ENCODE measurements at places on chromosomes 13 and 19. TPM values are rescaled to one million over a fixed set of nuclear protein-coding genes. Genes with fewer than 3 reads are reported as not detected.
A peak's percentile ranks its signal among the peaks of the same experiment; 100 is the strongest.

GRCh38 chr13:20991741-20992520, 69.5 kb downstream of the LATS2 start:
- H3K36me3 ChIP-seq, result peaks cover 30% of the 10 kb centered on the region
- no peak overlapping the region for H3K27ac ChIP-seq
- no peak for DNase-seq
- no peaks in the 10 kb centered on the region for H3K27me3 ChIP-seq

DNA sequence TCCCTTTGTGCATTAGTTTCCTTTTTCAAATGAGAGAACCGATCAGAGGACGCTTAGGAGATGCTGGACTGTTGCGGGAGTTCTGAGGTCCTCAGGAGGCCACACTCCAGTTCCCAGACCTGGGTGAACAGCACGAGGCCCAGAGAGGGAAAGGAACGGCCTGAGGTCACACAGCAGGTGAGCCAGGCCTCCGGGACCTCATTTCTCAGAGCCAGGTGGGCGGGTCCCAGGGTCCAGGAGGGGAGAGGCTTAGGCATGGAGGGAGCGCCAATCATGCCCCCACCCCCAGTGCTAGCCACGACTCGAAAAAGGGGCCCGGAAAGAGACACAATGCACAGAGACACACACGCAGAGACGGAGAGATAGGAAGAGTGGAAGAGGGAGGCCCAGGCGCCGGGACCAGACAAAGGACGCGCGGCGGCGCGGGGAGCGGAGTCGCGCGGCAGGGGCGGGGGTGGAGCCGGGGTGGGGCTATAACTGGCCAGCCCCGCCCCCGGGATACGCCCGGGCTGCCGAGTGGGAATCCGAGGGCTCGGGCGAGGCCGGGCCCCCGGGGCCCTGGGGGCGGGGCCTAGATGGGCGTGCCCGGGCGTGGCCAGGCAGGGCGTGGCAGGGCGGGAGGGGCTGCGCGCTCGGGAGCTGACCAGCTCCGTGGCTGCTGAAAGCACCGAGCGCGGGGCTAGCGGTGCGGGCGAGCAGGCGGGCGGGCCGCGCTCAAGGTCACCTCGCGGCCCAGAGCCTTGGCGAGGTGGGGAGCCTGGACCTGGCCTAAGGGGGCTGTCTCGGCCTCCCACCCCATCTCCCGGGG, 1.6 kb downstream of the ELAVL3 start:
- H3K27me3 ChIP-seq, result peaks cover 24% of the 10 kb centered on the region
- H3K4me1 ChIP-seq, result peaks cover 37% of the 10 kb centered on the region
- no peak overlapping the region for H3K4me3 ChIP-seq
- peaks cover 12% of the 10 kb centered on the region for H3K36me3 ChIP-seq
- DNase-seq, result no peak
- no peak overlapping the region for H3K27ac ChIP-seq

Gene SIGLEC5
- total RNA-seq, result 0.44 TPM

DNA sequence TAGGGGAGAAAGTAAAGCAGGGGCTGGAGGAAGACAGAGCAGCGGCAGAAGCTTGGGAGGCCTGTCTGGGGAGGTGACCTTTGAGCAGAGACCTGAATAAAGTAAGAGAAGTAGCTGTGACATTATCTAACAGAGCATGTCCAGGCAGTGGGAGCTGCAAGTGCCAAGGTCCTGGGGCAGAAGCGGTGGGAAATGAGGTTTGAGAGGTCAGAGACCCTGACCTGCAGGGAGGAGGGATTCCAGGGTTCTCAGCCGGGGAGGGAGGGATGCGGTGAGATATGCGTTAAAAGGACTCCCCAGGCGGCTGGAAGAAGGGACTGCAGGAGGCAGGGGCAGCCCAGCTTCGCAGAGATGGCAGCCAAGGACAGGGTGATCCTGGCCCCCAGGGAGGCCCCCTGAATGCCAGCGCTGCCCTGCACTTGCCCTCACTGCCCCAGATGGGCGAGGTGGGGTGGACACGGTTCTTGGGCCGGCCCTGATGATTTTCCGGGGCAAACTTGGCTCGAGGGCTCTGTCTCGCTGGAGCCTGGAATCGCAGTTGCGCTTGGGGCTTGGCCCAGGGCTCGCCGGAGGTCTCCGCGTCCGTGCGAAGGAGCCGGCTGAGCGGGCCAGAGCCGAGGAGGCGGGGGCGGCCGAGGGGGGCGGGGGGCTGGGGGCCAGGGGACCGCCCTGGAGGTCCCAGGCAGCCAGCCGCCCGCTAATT, 3.2 kb downstream of the CRLF1 start:
- H3K27me3 ChIP-seq, result peaks cover 29% of the 10 kb centered on the region
- H3K27ac ChIP-seq, result no peak overlapping the region
- H3K4me3 ChIP-seq, result no peak overlapping the region
- H3K4me1 ChIP-seq, result peaks cover 24% of the 10 kb centered on the region

DNA sequence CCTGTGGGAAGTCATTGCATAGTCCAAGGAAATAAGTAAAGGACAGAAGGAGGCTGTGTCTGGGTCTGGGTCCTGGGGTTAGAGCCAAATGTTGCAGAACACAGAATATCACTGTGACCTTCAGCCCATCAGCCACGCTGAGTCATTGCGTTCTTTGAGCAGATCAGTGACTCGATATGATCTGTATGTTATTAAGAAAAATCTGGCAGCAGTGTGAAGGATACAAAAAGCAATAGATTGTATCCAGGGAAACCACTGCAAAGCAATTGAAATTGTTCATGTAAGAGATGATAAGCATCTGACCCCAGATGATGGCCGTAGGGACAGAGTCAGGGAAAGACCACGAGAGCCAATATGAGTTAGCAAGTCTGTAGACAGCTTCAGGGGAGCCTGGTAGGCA, 1575.1 kb upstream of the SLC10A2 start:
- H3K27ac ChIP-seq, result no peak overlapping the region
- no peaks in the 10 kb centered on the region for H3K36me3 ChIP-seq
- H3K27me3 ChIP-seq, result no peaks in the 10 kb centered on the region

DNA sequence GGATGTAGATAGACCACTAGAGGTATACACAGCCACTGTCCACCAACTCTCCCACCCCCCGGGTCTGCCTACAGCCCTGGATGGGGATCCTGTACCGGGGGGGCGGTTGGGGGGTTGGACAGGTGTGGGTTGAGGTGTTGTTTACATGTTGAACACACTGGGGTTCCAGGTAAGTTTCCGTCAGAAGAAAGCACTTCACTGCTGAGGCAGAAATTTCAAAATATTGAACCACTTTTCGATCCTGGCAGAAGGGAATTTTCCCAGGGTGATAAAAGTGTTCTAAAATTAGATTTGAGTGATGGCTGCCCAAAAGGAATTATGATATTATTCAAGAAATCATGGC, 6.6 kb upstream of the CEACAM16 start:
- H3K4me1 ChIP-seq, result peaks cover 20% of the 10 kb centered on the region
- no peak for DNase-seq

- no peaks in the 10 kb centered on the region for H3K27me3 ChIP-seq
- no peak for DNase-seq
- no peaks in the 10 kb centered on the region for H3K4me1 ChIP-seq
- H3K4me3 ChIP-seq, result no peak overlapping the region
- no peak overlapping the region for H3K27ac ChIP-seq
- H3K36me3 ChIP-seq, result no peaks in the 10 kb centered on the region
Observed at GRCh38 chr13:46846726-46847125, 49.8 kb upstream of the ESD start.

DNA sequence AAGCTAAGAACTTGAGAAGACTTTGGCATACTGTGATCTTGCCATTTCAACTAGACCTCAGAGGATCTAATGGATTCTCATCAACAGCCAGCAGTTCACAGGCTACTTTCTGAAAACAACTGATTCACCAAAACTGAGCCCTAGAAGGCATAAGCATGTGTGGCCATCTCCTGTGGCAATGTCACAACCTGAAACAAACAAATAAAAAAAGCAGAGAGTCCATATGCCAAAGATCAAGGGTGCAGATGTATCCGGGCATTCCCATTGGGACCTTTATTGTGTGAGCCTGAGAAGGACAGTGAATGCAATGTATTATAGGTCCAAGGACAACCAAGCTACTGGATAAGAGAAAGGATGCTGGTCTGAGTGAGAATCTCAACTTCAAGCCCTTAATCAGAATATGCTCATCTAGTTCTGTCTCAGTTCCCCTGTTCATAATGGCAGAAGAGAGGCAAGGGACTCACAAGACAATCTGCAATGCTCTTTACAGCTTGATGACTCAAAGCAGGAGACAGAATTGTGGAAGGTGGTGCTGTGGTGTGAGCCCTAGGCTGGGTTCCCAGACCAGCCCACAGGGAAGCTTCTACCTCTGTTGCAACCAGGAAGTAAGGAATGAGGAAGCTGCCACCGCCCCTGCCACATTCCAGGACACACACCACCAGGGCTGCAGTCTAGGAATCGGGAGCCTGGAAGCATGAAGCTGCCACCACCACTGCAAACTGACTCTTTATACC, 133.7 kb downstream of the RAP2A start:
- H3K27ac ChIP-seq, result no peak overlapping the region
- peak; percentile 9 for DNase-seq
- H3K36me3 ChIP-seq, result no peaks in the 10 kb centered on the region

DNA sequence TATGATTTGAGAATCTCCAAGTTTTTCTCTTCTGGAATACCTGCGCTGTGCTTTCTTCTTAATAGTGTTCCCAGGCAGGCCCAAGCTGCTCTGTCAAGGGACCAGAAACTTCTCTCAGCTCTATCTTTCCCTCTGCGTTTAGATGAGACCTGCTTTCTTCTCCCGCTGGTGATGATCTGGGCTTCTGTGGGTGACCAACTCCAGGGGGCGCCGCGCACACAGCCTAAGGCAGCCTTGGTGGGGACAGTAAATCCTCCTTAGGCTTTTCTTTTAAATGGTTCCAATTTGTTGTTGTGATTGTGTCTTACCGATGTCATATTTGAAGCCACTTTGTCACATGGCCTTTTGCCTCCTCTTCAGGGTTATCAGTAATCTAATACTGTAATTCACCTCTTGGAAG, 439.4 kb upstream of the KLF12 start:
- H3K27ac ChIP-seq, result no peak overlapping the region
- no peaks in the 10 kb centered on the region for H3K36me3 ChIP-seq
- no peaks in the 10 kb centered on the region for H3K4me1 ChIP-seq
- H3K4me3 ChIP-seq, result no peak overlapping the region

Gene TNFRSF19
- total RNA-seq, result 8.5 TPM

DNA sequence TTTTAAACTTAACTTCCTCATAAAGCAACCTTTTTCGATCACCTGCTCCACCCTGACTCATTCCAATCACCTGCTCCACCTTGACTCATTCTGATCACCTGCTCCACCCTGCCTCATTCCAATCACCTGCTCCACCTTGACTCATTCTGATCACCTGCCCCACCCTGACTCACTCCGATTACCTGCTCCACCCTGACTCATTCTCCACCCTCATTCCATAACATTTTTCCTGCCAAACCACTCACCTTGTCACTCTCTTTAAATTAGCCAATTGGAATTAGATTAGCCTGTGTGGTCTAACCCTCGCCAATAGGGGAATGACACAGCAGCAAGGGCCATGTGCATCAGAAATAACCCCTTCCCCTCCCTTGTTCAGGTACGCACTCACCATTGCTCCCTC, 31.9 kb upstream of the ZNF83 start:
- no peak for DNase-seq
- H3K27ac ChIP-seq, result no peak overlapping the region
- H3K4me1 ChIP-seq, result no peaks in the 10 kb centered on the region
- no peak overlapping the region for H3K4me3 ChIP-seq
- no peaks in the 10 kb centered on the region for H3K27me3 ChIP-seq
- H3K36me3 ChIP-seq, result no peaks in the 10 kb centered on the region

- no peaks in the 10 kb centered on the region for H3K36me3 ChIP-seq
- H3K27me3 ChIP-seq, result no peaks in the 10 kb centered on the region
- no peaks in the 10 kb centered on the region for H3K4me1 ChIP-seq
- no peak overlapping the region for H3K27ac ChIP-seq
Observed at GRCh38 chr13:25699056-25699455, 327.3 kb downstream of the ATP8A2 start.

Gene CALR3
- total RNA-seq, result 0.58 TPM

GRCh38 chr19:31220540-31220939, 128.7 kb downstream of the TSHZ3 start:
- H3K27me3 ChIP-seq, result no peaks in the 10 kb centered on the region
- DNase-seq, result peak; percentile 4
- no peak overlapping the region for H3K27ac ChIP-seq
- H3K36me3 ChIP-seq, result no peaks in the 10 kb centered on the region
- no peak overlapping the region for H3K4me3 ChIP-seq

DNA sequence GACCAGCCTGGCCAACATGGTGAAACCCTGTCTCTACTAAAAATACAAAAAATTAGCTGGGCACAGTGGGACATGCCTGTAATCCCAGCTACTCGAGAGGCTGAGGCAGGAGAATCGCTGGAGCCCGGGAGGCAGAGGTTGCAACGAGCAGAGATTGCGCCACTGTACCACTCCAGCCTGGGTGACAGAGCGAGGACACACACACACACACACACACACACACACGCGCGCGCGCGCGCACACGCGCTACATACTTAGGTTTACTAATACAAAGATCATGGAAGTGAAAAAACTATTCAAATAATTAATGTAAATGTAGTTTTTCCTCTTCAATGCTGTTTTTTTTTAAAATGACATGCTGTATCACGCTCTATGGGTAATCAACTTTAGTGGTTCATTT, 58.5 kb upstream of the ZDHHC20 start:
- H3K27ac ChIP-seq, result no peak overlapping the region
- H3K4me3 ChIP-seq, result no peak overlapping the region
- peaks cover 11% of the 10 kb centered on the region for H3K36me3 ChIP-seq
- H3K27me3 ChIP-seq, result no peaks in the 10 kb centered on the region
- no peaks in the 10 kb centered on the region for H3K4me1 ChIP-seq

Gene UFM1
- 56.3 TPM for total RNA-seq

DNA sequence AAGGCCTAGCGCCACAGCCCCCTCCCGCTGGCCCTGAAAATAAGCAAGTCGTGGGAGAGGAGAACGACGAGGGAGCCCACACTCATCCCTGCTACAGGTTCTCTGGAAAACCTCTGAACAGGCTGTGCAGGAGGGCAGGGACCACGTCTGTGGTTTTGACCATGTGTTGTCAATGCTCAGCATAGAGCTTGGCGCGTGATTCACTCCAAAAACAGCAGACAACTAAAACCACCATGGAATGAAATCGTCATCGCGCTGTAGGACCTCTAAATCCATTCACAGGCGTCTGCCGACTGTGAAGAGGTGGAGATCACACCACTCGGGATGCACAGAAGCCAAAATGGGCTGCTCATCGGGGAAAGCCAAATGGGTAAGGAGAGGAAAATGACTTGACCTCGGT, 121.3 kb downstream of the COL4A1 start:
- peaks cover 66% of the 10 kb centered on the region for H3K36me3 ChIP-seq
- no peak overlapping the region for H3K27ac ChIP-seq
- no peak for DNase-seq
- H3K27me3 ChIP-seq, result no peaks in the 10 kb centered on the region

- no peak overlapping the region for H3K27ac ChIP-seq
- peaks cover 10% of the 10 kb centered on the region for H3K4me1 ChIP-seq
- DNase-seq, result no peak
- H3K4me3 ChIP-seq, result no peak overlapping the region
- no peaks in the 10 kb centered on the region for H3K36me3 ChIP-seq
Observed at GRCh38 chr13:48096670-48097069, 1.8 kb upstream of the MED4 start.

GRCh38 chr13:32427852-32428580, at the start of gene N4BP2L1:
N4BP2L1 (minus strand) TSS chr13:32428130; CDS start chr13:32428082, 48 bp downstream.
- DNase-seq, result peak; percentile 82
- no peaks in the 10 kb centered on the region for H3K36me3 ChIP-seq
- no peaks in the 10 kb centered on the region for H3K4me1 ChIP-seq
- peak within 1 kb of the TSS; percentile 92 for H3K4me3 ChIP-seq

- peak overlapping the region; percentile 34 for H3K4me3 ChIP-seq
- H3K4me1 ChIP-seq, result peaks cover 6% of the 10 kb centered on the region
- DNase-seq, result peak; percentile 47
- H3K27me3 ChIP-seq, result no peaks in the 10 kb centered on the region
Observed at GRCh38 chr13:96091164-96092117, 1.5 kb downstream of the HS6ST3 start.

GRCh38 chr19:6457958-6458694, 1.5 kb downstream of the SLC25A23 start:
- H3K4me3 ChIP-seq, result no peak overlapping the region
- H3K4me1 ChIP-seq, result no peaks in the 10 kb centered on the region
- peaks cover 16% of the 10 kb centered on the region for H3K36me3 ChIP-seq
- no peak for DNase-seq
- H3K27me3 ChIP-seq, result no peaks in the 10 kb centered on the region
- peak overlapping the region; percentile 67 for H3K27ac ChIP-seq

Gene SIGLECL1
- total RNA-seq, result not detected

All from thyroid gland (tissue), 4 donors.